ENCODE measurements at places on chromosomes 5 and 9.
A peak's percentile ranks its signal among the peaks of the same experiment; 100 is the strongest.

- no peak for DNase-seq
Observed at GRCh38 chr5:161535762-161536161, 10.8 kb downstream of the GABRB2 start.

DNA sequence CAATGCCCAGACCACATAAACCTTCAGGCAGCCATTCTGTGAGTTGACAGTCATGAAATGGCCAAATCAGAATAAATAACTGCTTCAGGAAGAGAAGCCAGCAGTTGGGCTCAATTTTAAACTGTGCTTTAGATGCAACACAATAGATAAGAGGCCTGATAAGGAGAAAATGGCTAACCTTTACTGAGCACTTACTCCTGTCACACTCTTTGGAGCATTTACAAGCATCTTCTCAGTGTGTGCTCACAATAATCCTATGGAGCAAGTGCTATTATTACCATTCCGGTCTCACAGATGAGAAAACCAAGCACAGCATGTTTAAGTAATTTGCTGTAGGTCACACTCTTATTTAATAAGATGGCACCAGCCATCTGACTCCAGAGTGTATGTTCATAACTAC lies 11.5 kb upstream of the SH3RF2 start:
- no peak for DNase-seq

- DNase-seq, result peak; percentile 37
Observed at GRCh38 chr9:97985058-97985861, 2.1 kb downstream of the ANP32B start.

DNA sequence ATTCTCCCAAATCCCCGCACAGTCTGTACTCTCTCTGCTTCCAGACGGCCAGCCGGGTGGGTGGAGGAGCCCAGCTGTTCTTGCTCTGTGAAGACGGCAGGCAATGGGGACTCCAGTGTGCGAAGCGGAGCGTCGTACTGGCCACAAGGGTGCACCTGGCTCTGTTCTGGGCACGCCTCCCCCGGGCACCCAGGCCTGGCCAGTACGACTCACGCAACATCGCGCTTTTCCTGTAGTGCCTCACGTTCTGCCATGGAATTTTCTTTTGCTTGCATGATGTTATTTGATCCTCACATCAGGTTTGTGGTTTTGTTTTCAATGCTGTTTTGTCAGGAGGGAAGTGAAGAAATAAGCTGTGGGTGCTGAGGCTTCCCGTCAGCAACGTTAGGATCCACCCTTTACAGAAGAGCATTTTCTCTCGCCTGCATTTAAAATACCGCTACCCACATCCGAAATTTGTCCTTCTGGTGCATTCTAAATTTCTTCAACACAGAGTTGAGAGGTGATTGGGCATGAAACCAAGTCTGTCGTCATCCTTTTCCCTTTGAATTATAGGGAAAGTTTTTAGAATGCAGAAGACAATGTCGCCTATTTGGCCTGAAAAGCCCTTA lies 311.7 kb downstream of the TRIM36 start:
- peak; percentile 25 for DNase-seq

DNA sequence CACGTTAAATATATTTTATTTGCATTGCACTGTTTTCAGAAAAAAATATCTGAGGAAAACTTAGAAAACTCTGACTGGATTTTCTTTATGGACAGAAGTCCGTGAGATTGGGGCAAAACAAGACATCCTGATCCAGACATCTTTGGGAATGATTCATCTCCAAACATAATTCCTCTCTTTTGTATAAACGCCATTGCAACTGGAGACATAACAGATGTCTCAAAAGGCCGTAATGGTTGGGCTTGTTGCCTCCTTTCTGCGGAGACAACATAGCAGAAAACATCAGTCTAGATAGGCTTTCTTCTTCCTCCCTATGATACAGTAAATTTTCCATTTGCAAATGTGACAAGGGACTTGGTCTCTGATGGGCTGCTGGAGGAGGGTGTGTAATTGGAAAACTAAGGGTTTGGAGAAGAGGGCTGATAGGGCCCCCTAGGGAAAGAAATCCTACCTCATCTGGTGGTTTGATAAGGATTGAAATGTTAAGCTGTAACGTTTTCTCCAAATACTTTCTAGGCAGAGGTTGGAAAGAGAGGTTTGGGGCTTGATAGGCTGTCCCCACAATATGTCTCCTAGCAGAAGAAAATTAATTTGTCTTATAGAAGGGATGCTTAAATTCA lies 631.5 kb upstream of the ST8SIA4 start:
- DNase-seq, result peak; percentile 23

DNA sequence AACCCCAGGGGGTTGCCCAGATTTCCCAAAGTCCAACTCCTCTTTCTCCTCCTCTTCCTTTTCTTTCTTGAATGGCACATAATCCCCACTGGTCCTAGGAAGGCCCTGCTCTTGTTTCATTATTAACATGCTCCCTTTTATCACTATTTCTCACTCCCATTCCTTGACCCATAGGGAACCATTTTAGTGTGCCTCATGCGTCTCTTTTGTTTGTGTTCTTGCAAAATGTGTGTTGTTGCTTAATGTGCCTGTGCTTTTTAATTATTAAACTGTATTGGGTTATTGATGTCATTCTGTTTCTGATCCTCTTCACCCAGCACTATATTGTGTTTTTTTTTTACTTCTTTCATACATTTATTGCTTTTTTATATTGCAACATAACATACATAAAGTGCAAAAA lies 4.1 kb upstream of the RNF130 start:
- no peak for DNase-seq

DNA sequence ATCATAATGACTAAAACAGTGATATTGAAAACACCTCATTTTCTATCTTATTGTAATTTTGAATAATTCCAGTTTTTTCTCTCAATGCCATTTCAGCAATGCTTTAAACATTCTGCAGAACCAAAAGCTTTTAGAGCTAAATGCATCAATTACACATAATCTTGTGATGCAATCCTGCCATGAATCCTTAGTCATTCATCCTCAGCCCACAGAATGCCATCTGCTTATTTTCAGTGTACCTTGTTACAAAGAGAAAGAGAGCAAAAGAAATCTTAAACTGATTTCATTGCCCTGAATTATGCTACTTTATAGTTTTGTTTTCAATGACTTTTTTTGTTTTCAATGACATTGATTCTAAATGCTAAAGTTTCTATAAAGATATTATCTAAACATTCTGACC lies 1234.8 kb upstream of the C9orf72 start:
- DNase-seq, result peak; percentile 2

- peak; percentile 25 for DNase-seq
Observed at GRCh38 chr5:137095597-137095996, 403.5 kb downstream of the SPOCK1 start.

- DNase-seq, result peak; percentile 27
Observed at GRCh38 chr5:776862-777711, 7.4 kb downstream of the ZDHHC11B start.

DNA sequence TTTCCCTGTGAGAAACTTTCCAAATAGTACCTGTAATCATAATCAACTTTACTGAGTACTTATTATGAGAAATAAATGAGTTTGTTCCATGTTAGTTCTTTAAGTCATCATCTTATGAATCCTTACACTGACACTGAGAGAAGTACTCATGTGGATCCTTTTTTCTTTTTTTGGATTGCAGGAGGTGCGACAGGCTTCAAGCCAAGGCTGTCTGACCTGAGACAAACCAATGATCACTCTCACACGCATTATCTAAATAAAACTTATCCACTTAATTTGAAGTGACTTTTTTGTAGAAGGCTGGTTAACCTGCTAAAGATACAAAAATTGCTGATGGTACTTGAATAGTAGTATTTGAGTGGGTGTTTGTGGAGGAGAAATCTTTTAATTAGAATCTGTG lies 39.5 kb downstream of the JAKMIP2 start:
- DNase-seq, result no peak

DNA sequence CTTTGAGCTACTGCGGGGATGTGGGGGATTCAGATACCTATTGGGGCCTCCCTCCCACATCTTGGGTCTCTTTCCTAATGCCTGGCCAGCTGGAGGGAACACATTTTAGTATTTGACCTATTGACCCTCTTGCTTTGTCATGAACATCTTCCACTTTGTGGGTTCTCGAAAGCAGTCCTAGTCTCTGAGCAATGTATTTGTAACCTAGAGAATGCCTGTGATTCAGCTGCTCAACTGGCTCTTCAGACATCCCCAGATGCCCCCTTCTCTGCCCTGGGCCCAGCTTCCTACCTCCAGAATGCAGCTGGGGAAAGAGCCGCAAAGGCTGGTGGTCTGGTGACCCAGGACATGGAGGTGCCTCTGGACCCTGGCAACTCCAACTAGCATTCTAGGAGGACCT lies 32.2 kb downstream of the APTX start:
- peak; percentile 28 for DNase-seq

GRCh38 chr9:132982458-132982857 lies 4.0 kb downstream of the GFI1B start:
- no peak for DNase-seq

DNA sequence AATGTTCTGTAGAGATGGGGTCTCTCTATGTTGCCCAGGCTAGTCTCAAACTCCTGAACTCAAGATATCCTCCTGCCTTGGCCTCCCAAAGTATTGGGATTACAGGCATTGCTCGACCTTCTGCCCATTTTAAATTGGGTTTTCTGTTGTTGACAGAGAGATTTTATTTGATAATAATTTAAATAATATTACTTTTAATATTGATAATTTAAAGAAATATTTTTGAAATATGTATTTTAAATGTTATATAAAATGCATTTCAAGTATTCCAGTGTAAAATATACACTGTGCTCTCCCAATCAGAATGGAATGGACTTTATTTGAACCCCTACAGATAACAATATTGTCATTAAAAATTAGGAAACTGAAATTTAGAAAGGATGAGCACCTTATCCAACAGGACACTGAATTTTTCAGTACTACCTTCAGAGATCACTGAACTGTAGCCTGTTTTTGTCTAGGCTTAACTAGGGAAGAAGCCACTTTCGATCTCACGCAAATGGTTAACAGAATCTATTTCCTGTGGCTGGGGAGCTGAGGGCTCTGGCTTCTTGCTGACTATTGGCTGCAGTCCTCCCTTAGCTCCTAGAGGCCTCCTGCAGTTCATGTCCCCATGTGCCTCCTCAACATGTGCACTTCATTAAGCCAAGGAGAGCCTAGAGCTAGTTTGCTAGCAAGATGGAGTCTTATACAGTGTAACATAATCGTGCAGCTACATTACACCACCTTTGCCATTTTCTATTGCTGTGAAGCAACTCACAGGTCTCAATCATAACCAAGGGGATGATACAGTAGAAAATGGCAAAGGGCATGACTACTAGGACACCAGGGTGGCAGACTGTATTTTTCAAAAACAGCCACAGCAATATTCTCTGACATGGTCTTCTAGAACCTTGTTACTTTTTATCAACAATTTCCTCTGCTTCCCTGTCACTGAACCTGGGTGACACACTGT lies 150.0 kb downstream of the CDC42SE2 start:
- peak; percentile 46 for DNase-seq

DNA sequence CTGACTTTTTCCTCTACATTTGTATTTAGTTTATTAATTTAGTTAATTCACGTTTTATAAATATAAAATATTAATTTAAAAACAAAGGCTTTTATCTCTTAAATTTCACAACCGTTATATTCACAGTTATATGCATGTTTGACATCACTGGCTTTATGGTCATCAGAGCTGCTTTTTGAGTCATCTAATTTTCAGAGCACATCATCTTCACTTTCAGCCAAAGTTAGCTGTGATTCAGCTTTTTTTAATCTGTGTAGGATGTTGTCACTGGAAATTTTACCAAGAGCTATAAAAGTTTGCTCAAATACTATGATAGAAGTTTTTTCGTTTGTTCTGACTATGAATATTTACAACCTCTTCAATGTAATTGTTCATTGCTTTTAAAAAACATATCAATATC lies 12.4 kb downstream of the CDC37L1 start:
- peak; percentile 54 for DNase-seq

GRCh38 chr5:150517272-150518152 lies 9.6 kb downstream of the NDST1 start:
- peak; percentile 99 for DNase-seq

DNA sequence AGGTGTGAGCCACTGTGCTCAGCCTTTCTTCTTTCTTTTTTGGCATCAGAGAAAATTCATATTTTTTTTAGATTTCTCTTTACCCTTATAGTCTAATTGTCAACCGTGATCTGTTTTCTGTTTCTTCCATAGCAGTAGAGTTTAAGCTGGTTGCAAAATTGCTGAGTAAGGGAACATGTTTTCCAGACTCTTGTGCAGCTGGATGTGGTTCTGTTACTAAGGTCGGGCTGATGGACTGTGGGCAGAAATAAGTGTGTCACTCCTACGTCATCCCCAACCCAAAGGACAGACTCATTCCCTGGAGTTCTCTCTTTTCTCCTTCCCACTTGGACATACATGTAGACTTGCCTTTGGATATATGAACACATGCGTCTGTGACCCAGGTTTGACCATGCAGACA lies 64.1 kb upstream of the GOLM1 start:
- DNase-seq, result no peak

DNA sequence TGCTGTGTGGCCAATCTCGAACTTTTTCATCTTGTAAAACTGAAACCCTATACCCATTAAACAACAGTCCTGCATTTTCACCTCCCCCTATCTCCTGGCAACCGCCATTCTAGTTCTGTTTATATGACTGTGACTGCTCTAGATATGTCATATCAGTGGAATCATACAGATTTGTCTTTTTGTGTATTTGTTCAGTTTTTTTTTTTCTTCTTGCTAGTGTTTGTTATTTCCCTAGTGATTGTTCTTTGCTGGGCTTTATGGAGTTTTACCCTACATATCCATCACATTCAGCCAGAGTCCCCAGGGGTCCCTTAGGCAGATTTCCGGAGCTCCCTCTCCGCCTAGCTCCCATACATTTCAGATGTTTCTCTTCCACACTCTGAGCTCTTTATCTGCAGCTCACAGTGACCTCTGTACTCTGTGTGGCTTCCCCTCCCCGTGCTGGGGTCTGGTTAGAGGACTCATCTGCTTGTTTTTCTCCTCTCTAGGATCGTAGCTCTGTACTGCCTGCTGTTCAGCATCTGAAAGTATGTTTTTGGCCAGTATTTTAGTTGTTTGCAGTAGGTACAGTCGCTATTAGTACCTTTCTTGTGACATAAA lies 25.1 kb upstream of the CARTPT start:
- no peak for DNase-seq

DNA sequence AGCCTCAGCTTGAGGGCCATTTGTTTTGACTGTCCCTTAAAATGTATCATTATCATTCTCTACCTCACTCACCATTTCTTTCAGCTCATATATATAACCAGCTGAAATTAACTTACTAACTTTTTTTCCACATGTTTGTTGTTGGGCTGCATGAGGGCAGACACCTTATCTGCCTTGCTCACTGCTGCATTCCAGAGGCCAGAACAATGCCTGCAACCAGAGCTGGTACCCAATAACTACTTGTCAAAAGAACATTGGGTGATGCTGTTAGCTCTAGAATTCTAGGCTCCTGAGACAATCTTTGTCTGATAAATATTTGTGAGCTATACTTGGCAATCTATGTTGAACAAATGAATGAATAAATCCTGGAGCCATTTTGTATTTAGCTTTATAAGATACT lies 68.3 kb downstream of the HTR4 start:
- no peak for DNase-seq
